ENCODE measurements at places on chromosomes 5 and 9. TPM values are rescaled to one million over a fixed set of nuclear protein-coding genes. Genes with fewer than 3 reads are reported as not detected.

GRCh38 chr5:149485655-149486615, 65.3 kb downstream of the CSNK1A1 start:
- DNase-seq: peak; percentile 49
- no peaks in the 10 kb centered on the region for H3K27me3 ChIP-seq
- peaks cover 39% of the 10 kb centered on the region for H3K4me1 ChIP-seq
- H3K36me3 ChIP-seq: no peaks in the 10 kb centered on the region

DNA sequence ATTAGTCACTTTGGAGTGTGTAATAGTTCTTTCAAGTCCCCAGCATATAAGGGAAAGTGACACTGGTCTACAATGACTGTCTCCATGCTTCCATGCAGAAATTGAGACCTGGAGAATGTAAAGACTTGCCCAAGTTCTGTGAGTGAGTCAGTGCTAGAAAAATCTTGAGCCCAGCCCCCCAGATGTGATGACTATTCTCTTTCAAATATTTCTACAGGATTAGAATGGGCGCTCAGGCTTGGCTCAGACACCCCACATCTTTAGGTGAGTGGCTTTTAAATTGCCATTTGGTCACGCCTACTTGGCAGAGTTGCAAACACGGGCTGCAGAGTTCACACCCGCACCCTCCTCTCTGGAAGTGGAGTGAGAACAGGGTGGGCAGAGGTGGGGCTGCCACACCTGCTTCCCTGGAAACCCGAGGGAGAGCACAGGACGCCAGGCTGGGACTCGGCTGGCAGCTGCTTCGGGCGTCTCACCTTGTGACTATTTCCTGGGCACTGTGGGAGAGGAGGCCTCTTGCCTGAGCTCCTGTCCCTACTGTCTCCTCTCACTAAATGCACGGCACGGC, 37.6 kb downstream of the ROPN1L start:
- no peaks in the 10 kb centered on the region for H3K36me3 ChIP-seq
- H3K4me3 ChIP-seq: no peak overlapping the region
- no peak overlapping the region for H3K27ac ChIP-seq
- DNase-seq: no peak
- H3K27me3 ChIP-seq: no peaks in the 10 kb centered on the region

PCDH12 gene
- not detected for total RNA-seq

- H3K4me1 ChIP-seq: no peaks in the 10 kb centered on the region
- H3K4me3 ChIP-seq: no peak overlapping the region
- H3K27me3 ChIP-seq: no peaks in the 10 kb centered on the region
Measured at GRCh38 chr9:17013010-17013409, 121.8 kb upstream of the CNTLN start.

COL5A1 gene
- 5.7 TPM for total RNA-seq

GRCh38 chr5:169695919-169696490, 58.9 kb downstream of the DOCK2 start:
- H3K27ac ChIP-seq: no peak overlapping the region
- H3K4me3 ChIP-seq: no peak overlapping the region
- no peak for DNase-seq
- H3K36me3 ChIP-seq: no peaks in the 10 kb centered on the region

WDR38 gene
- not detected for total RNA-seq

DNA sequence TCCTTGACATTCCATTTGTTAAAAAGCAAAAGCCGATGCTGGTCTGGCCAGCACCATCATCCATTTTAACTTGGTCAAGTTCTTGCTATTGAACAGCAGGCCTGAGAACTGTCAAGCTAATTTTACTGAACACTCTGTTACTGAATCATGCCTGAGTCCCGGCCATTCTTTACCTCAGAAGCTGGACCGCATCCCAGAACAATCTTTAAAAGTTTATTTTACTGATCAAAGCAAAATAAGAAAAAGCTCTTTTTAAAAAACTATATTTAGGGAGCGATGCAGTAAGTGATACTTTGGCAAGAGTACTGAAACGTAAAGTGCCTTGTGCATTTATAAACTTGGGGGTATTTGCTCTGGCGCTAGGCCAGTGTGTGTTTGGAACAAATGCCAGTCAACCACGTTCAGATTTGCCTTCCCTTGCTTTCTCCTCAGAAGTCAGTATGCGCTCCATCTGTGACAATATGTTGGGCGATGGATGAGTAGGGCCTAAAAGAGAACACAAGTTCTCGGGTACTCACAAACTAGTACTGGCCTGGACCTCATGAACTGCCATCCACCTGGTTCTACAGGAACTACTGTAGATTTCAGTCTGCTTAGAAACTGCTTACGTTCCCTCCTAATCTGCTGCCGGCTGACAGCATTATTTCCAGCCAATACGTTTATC, 161.9 kb downstream of the MAPKAP1 start:
- no peaks in the 10 kb centered on the region for H3K27me3 ChIP-seq
- no peak for DNase-seq
- no peak overlapping the region for H3K4me3 ChIP-seq
- H3K36me3 ChIP-seq: no peaks in the 10 kb centered on the region

DNA sequence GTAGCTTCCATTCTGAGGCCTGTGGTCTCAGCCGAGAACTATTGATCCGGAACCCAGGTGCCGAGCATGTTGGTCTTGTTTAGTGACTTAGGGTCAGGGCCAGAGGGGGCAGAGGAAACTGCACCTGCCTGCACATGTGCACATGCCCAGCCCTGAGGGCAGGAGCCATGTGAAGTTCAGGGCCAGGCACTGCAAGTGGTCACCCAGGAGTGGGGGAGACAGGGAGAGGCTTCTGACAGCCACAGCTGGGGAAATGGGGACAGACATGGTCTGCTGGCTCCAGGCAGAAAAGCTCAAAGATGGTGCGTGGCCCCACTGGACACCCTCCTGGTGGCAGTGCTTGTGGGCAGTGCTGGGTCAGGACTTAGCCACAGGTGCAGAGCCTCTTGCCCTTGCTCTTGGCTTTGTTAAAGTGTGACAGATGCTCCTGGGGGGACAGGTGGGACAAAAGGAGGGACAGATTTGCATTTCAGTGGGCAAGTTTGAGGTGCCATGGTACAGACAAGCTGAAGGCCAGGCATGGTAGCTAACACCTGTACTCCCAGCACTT, 134.4 kb downstream of the CACNA1B start:
- no peak overlapping the region for H3K4me3 ChIP-seq
- H3K4me1 ChIP-seq: no peaks in the 10 kb centered on the region
- no peaks in the 10 kb centered on the region for H3K36me3 ChIP-seq
- H3K27me3 ChIP-seq: no peaks in the 10 kb centered on the region
- DNase-seq: no peak

- no peak for DNase-seq
- H3K4me3 ChIP-seq: no peak overlapping the region
- no peak overlapping the region for H3K27ac ChIP-seq
- H3K36me3 ChIP-seq: no peaks in the 10 kb centered on the region
Measured at GRCh38 chr5:33793276-33793675, 98.5 kb downstream of the ADAMTS12 start.

EDIL3 gene
- total RNA-seq: not detected

- DNase-seq: no peak
- H3K4me3 ChIP-seq: no peak overlapping the region
- no peaks in the 10 kb centered on the region for H3K27me3 ChIP-seq
- H3K36me3 ChIP-seq: no peaks in the 10 kb centered on the region
- no peak overlapping the region for H3K27ac ChIP-seq
Measured at GRCh38 chr9:124040935-124041816, 29.6 kb downstream of the LHX2 start.

GRCh38 chr9:21454149-21454548, 13.9 kb downstream of the IFNA1 start:
- H3K4me1 ChIP-seq: peaks cover 6% of the 10 kb centered on the region
- H3K27ac ChIP-seq: no peak overlapping the region
- DNase-seq: no peak
- no peaks in the 10 kb centered on the region for H3K27me3 ChIP-seq
- no peak overlapping the region for H3K4me3 ChIP-seq
